ENCODE measurements at places on chromosomes 4 and X.

- DNase-seq, result no peak
Measured at GRCh38 chrX:146604196-146604595, 205.4 kb upstream of the CXorf51B start.

DNA sequence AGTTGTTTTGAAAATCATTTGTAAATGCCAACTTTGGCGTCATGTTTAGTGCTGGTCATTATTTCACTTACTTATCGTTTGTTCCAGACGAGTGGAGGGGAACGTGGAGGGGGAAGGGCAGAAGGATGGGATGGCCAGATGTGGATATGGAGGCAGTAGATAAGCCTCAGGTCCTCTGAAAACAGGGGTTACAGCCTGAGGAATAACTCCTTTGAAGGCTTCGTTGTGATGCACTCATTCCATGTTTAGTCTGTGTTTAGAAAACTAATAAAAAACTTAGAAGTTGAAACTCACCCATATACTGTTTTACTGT, 1.1 kb downstream of the MOB1B start:
- DNase-seq, result no peak

- no peak for DNase-seq
Measured at GRCh38 chr4:166014411-166014810, 141.4 kb downstream of the TLL1 start.

- no peak for DNase-seq
Measured at GRCh38 chrX:50469206-50469605, 1.4 kb downstream of the DGKK start.

- no peak for DNase-seq
Measured at GRCh38 chr4:180589575-180589974, 1653.6 kb upstream of the TENM3 start.

DNA sequence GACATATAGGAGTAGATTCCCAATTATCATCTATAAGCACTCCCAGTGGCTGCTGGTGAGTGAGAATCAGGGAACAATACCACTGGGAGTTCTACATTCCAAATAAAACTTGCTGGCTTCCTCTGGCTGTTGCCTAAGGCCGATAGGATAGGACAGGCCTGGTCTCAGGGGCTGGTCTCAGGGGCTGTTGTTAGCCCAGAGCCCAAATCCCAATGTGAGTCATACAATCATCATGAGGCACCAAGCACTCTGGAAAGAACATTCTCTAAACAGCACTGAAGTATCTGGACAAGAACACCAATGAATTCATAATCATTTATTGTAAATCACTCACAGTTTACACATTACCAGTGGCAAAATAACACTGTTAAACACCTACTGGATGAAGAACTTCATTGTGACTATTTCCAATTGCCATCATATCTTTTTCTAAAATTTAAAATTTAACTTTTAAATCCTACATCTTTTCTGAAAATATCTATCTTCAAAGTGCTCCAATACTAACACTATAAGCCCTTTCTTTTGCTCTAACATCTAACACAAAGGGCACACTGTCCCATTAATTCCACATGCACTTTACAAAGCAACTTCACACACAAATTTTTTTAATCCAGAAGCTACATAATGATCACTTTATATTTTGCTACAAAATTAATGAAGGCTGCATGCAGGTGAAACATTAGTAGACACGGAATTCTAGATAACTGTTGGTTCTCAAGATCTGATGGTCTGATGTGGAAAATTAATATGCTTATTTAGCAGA, 67.6 kb upstream of the TMEM150C start:
- no peak for DNase-seq

- DNase-seq, result no peak
Measured at GRCh38 chr4:68347845-68348244, 2.0 kb downstream of the YTHDC1 start.

DNA sequence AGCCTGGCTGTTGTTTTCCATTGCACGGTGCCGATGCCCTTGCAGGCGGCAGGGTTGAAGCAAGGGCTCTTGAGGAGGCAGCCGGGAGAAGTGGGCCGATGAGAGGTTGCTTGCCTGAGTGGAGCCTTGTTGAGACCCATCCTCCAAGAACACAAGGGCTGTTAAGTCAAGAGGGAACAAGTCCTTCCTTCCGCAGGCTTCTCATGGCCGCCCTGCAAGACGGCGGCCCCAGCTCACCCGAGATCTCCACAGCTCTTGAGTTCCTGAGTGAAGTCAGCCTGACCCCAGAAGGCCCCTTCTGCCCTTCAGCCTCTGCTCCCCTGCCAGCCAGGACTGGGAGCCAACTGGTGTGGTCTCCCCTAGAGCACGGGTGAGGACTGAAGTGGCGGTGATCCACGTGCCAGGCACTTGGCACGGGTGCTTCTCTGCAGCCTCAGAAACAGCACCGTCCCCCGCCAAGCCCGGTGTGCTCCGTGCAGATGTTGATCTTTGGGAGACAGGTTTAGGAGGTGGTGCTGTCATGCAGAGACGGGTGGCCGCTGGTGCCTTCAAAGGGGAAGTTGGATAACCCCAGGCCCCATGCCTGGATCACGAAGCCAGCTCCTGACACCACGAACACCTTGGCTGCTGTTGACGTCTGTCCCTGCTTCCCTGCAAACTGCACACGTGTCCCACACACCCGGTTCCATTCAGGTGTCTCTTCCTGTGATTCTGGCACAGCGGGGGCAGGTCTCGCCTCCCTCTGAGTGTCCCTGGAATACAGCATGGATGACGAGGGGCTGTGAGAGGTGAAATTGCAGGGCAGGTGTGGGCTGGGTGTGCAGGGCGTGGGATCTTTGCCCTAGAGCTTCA, 164.4 kb upstream of the PSAPL1 start:
- DNase-seq, result no peak

DNA sequence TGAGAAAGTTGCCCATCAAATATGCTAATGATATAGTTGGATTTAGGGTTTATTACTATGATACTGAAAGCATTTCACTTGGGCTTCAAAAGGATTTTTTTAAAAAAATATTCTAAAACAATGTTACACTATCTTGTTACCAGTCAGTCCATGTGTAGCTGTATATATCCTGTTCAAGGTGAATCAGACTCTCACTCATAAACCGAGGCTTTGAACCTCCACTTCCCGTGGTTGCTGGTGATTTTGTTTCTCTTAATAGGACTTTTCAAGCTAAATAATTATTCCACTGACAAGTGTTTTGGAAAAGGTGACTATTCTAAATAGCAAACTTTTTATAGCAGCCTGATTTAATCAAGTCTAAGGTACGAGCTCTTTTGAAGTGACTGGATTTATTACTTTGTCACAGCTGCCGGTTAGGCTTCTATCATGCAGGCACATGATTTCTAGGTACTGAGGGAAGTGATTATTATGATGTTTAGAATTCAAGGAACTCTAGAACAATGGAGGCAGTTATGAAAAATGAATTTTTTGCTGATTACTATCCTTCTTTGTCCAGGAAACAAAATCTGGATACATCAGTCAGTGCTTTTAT, 287.7 kb downstream of the KCTD8 start:
- no peak for DNase-seq

DNA sequence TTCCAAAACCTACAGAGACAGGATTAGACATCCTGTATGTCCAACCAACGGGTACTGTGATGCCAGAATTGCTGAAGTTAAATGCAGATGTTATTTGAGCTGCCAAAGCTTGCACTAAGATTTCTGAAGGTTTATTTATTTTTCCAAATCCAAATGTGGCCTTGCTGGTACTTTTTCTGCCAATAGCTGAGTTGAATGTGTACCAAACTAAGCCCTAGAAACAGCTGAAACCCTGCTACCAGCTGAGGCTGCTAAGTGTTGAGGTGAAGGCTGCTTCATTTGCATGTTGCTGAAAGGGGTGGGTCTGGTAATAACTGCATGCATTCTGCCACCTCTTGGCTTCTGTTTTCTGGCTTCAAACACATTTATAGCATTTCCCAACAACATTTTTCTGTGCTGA, 366.5 kb downstream of the FAT4 start:
- DNase-seq, result no peak
